ENCODE measurements at places on chromosomes 13 and 19.

- DNase-seq = peak; percentile 51
Measured at GRCh38 chr19:45403781-45404556, 900 bp downstream of the PPP1R13L start.

- no peak for DNase-seq
Measured at GRCh38 chr13:28602580-28602979, 56.4 kb upstream of the POMP start.

DNA sequence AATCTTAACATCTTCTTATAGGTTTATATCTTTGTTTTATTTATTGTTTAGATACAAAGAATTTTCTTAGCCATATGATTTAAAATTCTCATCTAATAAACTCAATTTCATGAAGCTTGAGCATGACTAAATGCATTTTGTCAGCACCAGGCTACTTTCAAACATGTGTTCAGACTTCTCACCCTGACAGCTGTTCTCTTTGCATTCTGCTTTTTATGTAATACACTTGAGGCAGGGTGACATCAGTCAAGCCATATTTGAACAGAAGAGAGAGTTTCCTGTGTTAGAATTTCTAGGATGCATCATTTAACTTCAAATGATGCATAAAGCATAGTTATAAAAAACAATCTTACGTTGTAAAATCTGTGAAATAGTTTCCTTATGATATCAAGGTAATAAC, 1295.1 kb upstream of the PCDH20 start:
- no peak for DNase-seq

DNA sequence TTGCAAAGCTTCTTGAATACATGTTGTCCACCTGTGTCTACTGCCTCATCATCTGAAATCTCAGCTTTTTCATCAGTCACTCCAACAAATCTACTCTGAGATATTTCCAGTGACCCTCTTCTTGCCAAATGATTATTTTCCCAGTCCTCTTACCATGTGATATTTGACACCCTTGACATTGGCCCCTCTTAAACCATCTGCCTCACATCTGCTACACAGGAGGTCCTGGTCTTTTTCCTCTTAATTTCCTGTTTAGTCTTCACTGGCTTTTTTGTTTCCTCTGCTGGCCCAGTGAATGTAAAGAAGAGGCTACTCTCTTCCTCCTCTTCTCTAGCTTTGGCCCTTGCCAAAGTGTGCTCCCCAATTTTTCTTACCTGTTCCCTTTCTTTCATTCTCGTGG, 218.7 kb downstream of the DNAJC15 start:
- DNase-seq = no peak

- no peak for DNase-seq
Measured at GRCh38 chr19:39927076-39927475, 7.4 kb downstream of the FCGBP start.

GRCh38 chr13:112587764-112588489, at the start of gene TUBGCP3:
TUBGCP3 (minus strand) TSS chr13:112588153; CDS start chr13:112587980, 173 bp downstream.
- no peak for DNase-seq

GRCh38 chr19:47704656-47705055, 8.6 kb upstream of the EHD2 start:
- no peak for DNase-seq

DNA sequence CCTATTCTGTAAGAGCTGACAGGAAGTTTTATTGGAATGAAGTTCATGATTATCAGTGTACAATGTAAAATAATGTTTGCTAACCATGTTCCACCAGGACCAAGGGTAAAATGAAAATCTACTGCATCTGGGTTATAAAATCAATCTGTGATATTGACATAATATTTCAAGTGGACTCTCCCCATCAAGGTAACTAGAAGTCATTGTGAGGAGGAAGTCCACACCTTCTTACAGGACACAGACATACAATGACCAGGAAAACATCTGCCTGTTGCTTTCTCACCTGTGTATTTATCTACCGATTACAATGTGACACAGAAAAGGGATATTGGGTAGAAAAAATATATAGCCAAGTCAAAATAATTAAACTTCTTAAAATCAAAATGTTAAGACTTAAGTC, 140.7 kb upstream of the RFC3 start:
- no peak for DNase-seq

DNA sequence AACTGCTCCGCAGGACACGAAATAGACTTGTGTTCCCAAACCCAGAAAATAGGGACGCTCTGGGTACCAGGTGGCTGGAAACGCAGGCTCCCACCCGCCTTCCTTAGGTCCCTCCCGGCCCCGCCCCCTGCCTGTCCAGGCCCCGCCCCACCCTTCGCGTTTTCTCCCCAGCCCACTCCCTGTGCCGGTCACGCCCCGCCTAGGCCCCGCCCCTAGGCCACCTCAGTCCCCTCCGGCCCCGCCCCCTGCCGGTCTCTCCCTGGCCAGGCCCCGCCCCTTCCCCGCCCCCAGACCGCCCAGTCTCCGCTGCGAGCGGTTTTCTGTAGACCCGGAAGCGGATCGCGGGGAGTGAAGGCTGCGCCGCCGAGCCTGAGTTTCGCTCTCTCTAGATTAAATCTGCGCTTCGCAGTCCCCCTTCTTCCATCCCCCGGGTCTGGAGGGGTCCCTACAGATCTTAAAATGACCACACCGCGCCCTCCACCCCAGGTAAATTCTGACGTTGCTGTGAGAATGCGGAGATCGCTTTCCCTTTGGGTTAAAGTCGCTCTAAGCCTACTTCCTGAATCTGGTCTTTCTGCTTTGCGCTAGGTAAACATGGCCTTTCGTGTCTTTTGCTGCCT, 3.7 kb upstream of the ZNF665 start:
- DNase-seq = peak; percentile 97

DNA sequence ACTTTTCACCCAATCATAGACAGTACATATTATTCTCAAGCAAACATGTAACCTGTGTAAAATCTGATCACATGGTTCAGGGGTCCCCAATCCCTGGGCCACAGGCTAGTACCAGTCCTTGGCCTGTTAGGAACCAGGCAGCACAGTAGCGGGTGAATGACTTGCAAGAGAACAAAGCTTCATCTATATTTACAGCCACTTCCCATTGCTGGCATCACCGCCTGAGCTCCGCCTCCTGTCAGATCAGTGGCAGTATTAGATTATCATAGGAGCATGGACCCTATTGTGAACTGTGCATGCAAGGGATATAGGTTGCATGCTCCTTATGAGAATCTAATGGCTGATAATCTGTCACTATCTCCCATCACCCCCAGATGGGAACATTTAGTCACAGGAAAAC, 133.1 kb downstream of the MAB21L1 start:
- DNase-seq = no peak

GRCh38 chr13:48304143-48304876, 759 bp downstream of the RB1 start:
- DNase-seq = no peak

GRCh38 chr13:91491980-91492379, 93.6 kb downstream of the GPC5 start:
- DNase-seq = no peak

GRCh38 chr13:24056616-24057137, 103.8 kb upstream of the SPATA13 start:
- DNase-seq = no peak

DNA sequence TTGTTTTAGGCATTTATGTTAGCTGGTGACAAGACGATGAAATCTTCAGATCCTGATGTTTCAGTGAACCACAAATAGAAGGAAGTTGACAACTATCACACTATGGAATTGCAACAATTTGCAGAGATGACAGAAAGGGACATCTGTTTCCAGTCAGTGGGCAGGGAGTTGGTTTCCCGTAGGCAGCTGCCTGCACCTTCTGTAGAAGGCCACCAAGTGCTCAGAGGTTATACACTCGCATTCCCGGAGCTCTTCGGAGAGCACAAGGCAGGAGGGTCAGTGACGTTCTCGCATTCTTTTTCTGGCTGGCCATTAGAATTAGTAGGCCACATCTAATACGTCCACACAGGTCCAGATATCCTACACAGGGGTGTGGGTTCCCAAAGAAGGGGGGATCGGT, 129.4 kb downstream of the SHISA2 start:
- DNase-seq = no peak

DNA sequence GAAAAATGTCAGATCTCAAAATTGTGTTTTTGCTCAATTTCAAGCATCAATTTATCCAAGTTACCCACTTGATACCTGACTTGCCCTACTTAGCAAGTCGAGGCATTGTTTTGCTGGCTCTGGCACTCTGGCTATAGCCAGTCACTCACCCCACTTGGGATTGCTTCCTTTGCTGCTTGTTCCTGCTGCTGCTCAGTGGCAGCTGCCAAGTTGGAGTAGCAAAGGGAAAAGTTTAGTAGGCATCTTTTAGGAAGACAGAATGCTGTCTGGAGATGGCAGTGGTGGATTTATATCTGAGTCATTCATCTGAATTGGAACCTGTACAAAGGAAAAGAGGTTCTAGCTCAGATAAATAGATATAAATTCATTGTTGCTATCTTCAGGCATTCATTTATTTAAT, 41.2 kb downstream of the PCCA start:
- no peak for DNase-seq

DNA sequence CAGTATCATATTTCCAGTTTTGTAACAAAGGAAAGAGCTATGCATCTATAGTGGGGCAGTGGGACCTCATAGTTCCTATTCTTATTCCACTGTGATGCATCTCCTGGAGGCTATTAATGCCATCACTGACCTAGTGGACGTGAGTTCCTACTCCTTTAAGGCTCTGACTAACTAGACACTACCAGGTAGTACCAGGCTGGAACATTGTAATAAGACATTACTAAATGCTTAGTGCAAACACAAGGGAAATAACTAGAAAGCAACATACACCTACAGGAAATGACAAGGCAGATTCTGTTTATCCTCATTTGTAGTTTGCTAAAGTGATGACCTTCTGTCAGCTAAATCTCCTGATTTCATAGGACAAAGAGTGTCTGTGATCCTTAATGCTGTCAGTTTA, 192.5 kb downstream of the POSTN start:
- no peak for DNase-seq

- DNase-seq = no peak
Measured at GRCh38 chr19:31819837-31820236, 470.6 kb upstream of the TSHZ3 start.

DNA sequence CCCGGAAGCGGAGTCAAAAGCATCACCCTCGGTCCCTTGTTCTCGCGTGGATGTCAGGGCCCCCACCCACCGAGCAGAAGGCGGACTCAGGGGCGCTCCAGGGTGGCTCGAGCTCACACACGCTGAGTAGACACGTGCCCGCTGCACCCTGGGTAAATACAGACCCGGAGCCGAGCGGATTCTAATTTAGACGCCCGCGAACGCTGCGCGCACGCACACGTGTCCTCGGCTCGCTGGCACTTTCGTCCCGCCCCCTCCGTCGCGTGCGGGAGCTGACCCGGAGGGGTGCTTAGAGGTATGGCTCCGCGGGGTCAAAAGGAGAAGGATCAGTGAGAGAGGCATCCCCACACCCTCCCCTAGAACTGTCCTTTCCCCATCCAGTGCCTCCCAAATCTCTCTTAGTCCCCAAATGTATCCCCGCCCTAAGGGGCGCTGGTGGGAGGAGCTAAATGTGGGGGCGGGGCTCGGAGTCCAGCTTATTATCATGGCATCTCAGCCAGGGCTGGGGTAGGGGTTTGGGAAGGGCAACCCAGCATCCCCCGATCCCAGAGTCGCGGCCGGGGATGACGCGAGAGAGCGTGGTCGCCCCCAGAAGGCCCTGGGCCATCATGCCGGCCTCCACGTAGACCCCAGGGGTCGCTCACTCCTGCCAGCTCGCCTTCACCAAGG, 451 bp upstream of the ICAM5 start:
- no peak for DNase-seq

DNA sequence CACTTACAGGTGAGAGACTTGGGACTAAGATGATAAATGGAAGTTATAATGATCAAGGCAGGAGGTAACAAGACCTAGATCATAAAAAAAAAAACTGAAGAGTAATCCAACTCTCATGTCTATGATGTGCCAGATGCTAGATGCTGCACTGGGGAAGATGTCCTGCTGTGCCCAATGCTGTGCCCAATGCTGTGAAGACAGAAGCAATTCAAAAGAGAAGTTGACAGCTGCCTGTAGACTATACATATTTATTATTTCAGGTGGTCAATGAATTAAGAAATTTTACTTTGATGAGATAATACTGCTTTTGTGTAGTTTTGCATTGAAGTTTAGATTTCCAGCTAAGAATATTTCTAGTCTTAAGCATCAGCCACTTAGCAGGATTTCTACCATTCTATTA, 21.5 kb downstream of the VWA8 start:
- no peak for DNase-seq

DNA sequence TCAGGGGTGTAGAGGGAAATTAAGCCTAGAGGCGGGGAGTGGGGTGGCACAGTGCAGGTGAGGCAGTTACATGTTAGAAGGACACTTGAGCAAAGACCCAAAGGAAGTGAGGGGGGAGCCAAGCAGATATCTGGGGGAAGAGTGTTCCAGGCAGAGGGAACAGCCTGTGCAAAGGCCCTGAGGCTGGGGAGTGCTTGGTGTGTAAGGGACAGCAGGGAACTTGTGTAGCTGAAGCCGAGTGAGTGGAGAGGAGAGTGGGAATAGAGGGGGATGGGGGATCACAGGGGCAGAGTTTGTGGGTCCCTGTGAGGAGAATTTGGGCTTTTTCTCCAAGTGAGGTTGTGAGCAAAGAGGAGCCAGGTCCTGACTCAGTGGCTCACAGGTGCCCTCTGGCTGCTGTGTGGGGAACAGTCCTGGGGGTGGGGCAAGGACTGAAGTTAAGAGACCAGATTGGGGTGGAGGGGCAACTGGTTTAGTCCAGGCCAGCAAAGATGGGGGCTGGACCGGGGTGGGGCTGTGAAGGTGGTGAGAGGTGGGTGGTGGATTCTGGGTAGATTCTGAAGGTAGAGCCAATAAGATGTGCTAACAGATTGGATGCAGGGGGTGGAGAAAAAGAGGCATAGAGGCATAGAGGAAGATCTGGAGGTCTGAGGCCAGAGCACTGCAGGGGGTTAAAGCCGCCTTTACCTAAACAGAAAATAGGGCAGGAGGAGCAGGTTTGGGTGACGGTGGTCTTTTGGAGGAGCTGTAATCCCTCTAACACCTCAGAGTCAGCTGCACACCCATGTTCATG, 75.3 kb downstream of the CACNA1A start:
- no peak for DNase-seq
